EL (cell line): ENCODE measurements at places on chromosomes 3 and 15.

DNA sequence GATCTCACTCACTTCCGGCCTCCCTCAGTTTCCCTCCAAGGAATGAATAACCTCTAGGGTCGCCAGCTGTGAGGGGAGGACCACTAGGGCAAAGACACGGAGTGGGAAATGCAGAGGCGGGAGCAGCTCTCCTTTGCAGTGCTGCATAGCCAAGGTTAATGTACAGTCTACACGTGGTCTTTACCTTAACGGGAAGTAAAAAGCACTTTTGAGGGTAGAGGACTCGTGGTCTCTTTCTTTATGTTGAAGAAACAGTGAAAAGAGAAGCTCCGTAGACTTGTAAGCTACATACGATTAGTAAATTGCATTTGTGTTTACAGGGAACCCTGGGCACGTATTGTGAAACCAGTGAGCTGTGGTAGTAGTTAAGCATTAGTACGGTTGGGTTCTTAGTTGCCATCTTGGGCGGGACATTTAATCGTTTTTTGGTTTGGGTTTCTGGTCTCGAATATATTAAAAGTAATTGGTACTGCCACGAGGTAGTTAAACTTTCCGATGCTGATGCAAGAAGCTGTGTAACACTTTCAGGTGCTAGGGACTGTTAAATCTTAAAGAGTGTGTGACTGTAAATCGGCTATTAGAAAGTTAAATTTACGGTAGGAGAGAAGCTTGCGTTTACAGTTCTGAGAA is 828 bp downstream of the U2SURP start:
- DNase-seq = peak; percentile 36

- no peak for DNase-seq
Observed at GRCh38 chr3:143396790-143397189, 277.2 kb downstream of the CHST2 start.

DNA sequence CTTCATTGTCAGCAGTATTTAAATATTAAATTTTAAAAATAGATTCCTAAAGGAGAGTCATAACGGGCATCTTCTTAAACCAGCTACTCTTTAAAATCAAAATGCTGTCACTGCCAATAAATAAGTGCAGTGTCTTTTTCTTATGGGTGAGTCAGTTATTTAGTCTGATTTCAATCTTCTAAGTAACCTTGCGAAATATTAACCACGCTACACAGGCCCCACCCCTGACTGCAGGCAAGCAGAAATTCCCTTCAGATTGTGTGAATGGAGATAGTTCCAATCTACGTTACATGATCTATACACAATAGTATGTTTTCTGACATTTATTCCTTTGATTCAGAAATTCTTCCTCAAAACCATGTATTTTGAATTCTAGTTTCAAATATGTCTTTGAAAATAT is 141.5 kb downstream of the GADL1 start:
- peak; percentile 64 for DNase-seq

DNA sequence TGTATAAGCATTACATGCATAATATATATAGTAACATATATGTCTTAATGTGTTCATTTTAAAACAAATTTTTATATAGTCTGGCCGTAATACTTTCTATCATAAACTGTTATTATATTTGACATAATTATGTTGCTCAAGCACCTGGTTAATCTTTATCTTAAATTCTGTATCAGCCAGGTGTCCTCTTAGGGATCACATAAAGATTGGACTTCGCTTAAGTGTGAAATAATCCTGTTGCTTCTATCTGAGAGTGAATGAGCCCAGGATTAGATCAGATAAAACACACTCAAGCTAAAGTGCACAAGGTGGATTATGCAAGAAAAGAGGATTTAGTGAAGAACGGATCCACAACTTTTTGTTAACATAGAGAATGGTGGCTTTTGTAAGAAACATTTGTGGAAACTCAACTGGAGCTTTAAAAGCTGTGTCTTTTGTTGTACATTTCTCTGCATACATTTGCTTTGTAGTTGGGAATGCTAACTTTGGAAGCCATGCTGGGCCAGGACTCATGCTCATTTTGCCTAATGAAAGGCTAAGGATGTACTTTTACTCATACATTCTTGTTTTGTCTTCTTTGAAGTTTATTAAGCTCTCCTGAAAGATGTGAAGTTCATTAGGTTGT is 437.8 kb downstream of the ZIC1 start:
- DNase-seq = no peak

GRCh38 chr3:151357463-151357850 is 27.1 kb downstream of the P2RY12 start:
- DNase-seq = no peak

- no peak for DNase-seq
Observed at GRCh38 chr3:79257791-79258190, 510.0 kb downstream of the ROBO1 start.

GRCh38 chr3:72892870-72893269 is 5.0 kb downstream of the GXYLT2 start:
- no peak for DNase-seq

DNA sequence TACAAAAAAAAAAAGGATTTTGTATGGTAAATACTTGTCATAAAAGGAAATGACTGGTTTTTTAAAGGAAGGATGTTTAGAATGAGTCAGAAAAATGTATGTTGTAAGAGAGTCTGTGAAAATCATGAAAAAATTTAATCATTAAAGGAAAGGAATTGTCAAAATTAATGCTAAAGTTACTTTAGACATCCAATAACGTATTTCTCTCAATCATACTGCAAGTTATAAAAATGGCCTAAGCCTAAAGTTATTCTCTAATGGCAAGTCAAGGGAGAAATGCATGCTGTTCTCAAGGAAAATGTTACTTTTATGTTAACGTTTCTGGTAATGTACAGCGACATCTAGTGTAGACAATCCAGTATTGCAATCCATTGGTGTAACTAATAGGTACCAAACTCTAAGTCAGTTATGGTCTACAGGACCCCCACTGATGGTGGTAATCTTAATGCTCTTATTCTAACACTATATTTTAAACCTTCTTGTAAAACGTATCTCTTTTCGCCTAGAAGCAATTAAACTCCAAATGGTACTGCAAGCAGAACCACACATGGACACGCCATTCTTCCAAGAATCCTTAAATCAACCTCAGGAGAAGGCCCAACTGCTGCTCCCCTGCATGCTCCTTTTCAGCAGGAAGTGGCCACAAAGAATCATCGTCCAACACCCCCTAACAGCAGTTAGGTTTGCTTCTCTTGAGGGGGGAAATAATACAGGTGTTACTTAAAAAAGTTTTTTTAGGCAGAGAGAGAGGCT is 35.2 kb downstream of the NCEH1 start:
- peak; percentile 62 for DNase-seq
